NCI-H2029 (cell line): ENCODE measurements at places on chromosomes 3 and 15.

DNA sequence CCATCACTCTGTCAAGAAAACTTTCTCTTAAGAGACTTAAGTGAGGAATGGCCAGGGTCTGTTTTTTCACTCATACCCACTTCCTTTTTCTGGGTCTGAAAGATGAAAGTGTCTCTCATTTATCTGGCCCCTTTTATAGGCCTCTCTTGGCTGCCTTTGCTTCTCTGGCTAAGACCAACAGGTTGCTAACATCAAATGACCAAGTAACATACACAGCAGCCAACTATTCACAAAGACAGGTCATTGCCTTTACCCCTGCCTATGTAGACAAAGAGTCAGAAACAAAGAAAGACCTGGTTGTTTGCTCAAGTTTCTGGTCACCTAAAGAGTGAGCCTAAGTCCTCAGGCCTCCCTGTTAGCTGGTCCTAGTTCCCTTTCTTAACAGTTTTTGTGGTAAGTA lies 24.0 kb upstream of the CSTA start:
- no peak for DNase-seq

DNA sequence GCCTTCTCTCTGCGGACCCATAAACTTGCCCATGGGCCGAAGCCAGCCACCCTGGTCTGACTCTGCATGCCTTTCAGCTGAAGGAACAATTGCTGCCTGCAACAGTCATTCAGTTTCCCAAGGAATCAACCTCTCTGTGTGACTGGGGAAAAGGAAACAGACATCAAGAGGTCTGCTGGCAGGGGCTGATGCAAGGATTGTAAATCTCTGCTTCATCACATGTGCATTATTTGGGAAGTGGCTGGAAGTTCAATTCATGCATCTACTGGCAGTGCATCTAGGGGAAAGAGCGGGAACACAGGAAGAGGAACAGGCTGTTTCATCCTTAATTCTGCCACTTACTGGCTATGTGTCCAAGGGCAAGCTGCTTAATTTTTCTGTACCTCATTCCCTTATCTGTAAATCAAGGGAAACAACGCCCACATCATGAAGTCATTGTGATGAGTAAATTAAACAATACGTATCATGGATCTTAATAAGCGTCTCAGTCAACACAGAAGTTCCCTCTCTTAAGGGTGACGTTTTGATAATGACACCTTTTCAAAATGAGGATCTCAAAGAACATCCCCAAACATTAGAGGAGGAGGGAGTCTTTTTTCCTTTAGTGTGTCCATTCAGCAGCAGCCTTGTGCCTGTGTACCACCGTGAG lies 17.4 kb upstream of the ADPGK start:
- DNase-seq, result no peak

DNA sequence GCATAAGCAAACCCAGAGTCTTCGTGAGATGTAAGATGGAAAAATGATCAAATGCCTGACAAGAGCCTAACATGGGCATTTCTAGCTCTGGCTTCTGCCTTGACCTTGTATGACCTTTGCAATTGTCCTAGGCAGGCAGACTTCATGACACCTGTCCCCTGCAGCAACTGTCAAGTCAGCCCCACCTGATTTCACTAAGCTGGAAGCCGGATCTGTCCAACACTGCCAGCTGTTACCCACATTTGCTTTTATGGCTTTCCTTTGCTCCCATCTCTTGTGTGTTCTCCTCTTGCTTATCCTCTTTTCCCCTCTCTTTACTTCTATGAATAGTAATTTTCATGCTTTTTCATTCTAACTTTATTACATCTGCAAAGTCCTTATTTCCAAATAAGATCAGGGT lies 48.5 kb upstream of the TNIK start:
- DNase-seq, result no peak

DNA sequence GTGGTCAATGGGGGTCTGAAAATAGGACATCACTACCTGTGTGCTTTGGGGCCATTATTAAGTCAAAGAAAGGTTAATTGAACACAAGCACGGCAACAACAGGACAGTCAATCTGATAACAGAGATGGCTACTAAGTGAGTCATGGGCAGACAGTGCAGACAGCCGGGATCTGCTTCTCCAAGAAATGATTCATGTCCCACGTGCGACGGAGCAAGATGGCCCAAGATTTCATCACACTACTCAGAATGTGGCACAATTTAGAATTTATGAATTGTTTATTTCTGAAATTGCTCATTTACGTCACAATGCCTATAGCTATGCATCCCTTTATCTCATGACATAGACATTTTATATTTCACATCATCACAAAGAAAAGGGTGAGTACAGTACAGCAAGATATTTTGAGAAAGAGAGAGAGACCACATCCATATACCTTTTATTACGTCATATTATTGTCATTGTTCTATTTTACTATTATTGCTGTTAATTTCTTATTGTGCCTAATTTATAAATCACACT lies 770.6 kb upstream of the NR2F2 start:
- DNase-seq, result no peak

- no peak for DNase-seq
Observed at GRCh38 chr3:189360291-189360690, 188.5 kb downstream of the TPRG1 start.

GRCh38 chr3:331881-332280 lies 135.3 kb downstream of the CHL1 start:
- no peak for DNase-seq

DNA sequence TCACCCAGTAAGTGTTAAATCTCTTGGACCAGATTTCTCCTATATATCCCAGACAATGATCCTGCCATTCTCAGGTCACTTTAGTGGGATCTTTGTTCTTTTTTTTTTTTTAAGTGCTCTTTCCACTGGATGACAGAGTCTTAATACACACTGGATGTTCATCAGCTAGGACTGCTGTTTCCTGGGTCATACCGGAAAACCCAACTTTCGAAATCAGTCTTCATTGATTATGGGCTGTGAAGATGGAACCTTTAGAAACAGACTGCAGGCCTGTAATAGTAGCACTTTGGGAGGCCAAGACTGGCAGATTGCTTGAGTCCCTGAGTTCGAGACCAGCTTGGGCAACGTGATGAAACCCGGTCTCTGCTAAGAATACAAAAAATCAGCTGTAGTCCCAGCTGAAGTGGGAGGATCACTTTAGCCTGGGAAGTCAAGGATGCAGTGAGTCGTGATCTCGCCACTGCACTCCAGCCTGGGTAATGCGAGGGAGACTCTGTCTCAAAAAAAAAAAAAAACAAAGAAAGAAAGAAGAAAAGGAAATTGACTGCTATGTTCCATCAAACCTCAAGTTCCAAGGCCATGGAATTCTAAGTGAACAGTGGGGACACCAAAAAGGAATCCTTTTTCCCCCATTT lies 2.3 kb downstream of the EOGT start:
- DNase-seq, result no peak
